A549 (cell line): ENCODE measurements at places on chromosomes 2 and 18. TPM values are rescaled to one million over a fixed set of nuclear protein-coding genes. Genes with fewer than 3 reads are reported as not detected.
A peak's percentile ranks its signal among the peaks of the same experiment; 100 is the strongest.

TSPYL6 gene
- not detected in 3 replicates for polyA plus RNA-seq

C2orf72 gene
- 4.1 to 5.2 TPM (median 4.9 TPM) in 3 replicates for polyA plus RNA-seq

FEV gene
- polyA plus RNA-seq: not detected in 3 replicates

ABCG8 gene
- polyA plus RNA-seq: not detected in 3 replicates

CFAP53 gene
- polyA plus RNA-seq: 0.45 to 0.55 TPM (median 0.54 TPM) in 3 replicates

TMEM198 gene
- 0.26 to 0.42 TPM (median 0.37 TPM) in 3 replicates for polyA plus RNA-seq

MC2R gene
- polyA plus RNA-seq: not detected in 3 replicates

FAM161A gene
- 11.0 to 12.3 TPM (median 11.8 TPM) in 3 replicates for polyA plus RNA-seq

ARHGAP15 gene
- polyA plus RNA-seq: not detected in 3 replicates

ASTL gene
- polyA plus RNA-seq: not detected in 3 replicates

PRSS56 gene
- polyA plus RNA-seq: 0.07 TPM in 1 of 3 replicates, not detected in the others

SLC11A1 gene
- 0.11 to 0.18 TPM (median 0.14 TPM) in 3 replicates for polyA plus RNA-seq

GRHL1 gene
- polyA plus RNA-seq: 0.59 to 0.84 TPM (median 0.68 TPM) in 3 replicates

ALKAL2 gene
- not detected in 3 replicates for polyA plus RNA-seq

DNA sequence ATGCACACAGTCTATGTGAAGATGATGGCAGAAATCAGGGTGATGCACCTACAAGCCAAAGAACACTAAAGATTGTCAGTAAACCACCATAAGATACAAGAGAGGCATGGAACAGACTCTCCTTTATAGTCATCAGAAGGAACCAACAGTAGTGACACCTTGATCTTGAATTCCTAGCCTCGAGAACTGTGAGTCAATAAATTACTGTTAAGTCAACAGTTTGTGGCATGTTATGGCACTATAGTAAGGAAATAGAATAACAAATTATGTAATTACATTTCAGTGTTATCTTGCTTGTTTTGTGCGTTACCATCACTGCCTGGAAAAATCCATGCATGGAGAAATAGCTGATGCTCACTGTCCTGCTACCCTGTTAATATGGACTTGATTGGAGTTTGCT lies 110.2 kb upstream of the LRP1B start:
- DNase-seq: no peak

- no peak for DNase-seq
Measured at GRCh38 chr2:158998551-158999248, 30.3 kb downstream of the TANC1 start.

DNA sequence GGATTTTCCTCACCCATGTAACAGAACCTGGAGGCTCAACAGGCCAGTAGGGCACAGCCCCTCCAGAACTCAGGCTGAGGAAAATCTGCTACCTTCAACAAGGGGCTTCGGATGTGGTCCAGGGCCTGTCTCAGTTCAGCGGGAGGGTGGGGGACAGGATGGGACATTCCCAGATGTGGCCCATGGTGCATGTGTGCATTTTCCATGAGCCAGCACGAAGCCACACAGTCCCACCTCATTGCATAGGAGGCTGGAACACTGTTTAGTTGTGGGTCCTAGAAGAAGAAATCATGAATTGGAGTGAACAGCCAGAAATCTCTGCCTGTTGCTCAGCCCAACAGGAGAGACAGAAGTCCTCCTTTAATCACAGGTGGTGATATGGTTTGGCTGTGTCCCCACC lies 469.6 kb upstream of the MYT1L start:
- no peak for DNase-seq

GRCh38 chr2:68829749-68830148 lies 41.4 kb downstream of the BMP10 start:
- DNase-seq: no peak

DNA sequence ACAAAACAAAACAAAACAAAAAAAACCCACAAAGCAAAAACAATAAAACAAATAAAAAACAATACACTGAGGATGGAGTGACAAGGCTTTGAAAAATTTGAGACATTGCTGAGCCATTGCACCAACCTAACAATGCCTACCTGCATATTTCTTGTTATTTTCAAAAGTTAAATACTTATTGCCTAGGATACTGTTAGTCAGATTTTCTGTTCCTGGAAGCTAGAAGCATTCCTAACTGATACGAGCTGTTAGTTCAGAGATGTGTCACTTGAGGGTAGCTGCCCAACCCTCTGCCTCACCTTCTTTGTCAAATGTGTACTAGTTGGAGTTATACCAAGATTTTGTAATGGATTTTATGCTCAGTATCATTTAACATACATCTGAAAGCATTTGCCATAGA lies 187.2 kb downstream of the TXNL1 start:
- no peak for DNase-seq

DNA sequence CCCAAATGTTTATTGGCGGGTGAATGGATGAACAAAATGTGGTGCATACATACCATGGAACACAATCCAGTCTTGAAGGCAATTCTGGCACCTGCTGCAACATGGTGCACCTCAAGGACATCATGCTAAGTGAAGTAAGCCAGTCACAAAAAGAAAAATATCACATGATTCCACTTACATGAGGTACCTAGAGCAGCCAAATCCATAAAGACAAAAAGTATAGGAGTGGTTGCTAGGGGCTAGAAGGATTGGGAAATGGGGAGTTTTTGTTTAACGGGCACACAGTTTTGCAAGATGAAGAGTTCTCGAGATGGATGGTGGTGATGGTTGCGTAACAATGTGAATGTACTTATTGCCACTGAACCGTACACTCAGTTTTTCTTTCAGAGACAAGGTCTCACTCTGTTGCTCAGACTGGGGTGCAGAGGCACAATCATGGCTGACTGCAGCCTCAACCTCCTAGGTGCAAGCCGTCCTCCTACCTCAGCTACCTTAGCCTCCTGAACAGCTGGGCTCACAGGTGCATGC lies 90.9 kb upstream of the CERS6 start:
- DNase-seq: no peak

DNA sequence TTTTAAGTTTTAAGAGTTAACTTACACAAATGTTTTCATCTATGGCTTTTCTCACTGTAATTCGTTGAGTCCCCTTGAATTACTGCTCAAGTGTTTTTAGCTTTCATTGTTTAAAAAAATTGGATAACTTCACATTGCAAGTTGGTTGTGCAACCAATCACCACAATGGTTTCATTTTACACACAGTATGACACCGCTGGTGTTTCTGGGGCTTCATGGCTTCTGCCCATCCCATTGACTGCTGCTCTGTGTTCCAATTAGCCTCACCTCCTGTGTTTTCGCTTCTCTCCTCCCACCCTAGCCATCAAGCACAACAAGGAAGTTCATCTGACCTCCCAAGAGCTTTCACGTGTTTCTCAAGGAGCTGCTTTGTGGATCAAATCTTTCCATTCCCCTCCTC lies 199.1 kb upstream of the CHAC2 start:
- DNase-seq: no peak

GRCh38 chr2:231687133-231687852 lies 21.0 kb upstream of the PTMA start:
- DNase-seq: peak; percentile 80

DNA sequence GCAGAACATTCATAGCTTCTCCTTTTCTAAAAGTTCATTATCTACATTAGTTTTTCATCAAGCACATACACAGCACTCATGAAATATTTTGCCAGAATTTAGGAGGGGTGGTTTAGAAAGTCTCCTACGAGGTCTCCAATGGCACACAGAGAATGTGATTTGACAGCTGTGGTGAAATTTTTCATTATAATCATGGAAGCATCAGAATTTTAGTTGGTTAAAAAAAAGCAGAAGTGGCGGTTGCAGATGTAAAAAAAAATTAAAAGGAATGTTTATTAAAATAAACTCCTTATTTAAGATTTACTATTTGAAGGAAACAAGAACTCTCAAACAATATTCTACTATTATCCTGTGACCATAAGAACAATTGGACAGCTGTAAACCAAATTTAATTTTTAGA lies 10.8 kb upstream of the RHBDD1 start:
- no peak for DNase-seq

- no peak for DNase-seq
Measured at GRCh38 chr18:2482706-2483475, 88.4 kb downstream of the METTL4 start.

- no peak for DNase-seq
Measured at GRCh38 chr2:43553341-43553855, 42.4 kb downstream of the THADA start.

- DNase-seq: no peak
Measured at GRCh38 chr18:23228102-23229061, 93.1 kb downstream of the CABLES1 start.

GRCh38 chr18:11106894-11107293 lies 42.5 kb downstream of the PIEZO2 start:
- DNase-seq: no peak

GRCh38 chr2:133390156-133390555 lies 178.1 kb downstream of the NCKAP5 start:
- no peak for DNase-seq

DNA sequence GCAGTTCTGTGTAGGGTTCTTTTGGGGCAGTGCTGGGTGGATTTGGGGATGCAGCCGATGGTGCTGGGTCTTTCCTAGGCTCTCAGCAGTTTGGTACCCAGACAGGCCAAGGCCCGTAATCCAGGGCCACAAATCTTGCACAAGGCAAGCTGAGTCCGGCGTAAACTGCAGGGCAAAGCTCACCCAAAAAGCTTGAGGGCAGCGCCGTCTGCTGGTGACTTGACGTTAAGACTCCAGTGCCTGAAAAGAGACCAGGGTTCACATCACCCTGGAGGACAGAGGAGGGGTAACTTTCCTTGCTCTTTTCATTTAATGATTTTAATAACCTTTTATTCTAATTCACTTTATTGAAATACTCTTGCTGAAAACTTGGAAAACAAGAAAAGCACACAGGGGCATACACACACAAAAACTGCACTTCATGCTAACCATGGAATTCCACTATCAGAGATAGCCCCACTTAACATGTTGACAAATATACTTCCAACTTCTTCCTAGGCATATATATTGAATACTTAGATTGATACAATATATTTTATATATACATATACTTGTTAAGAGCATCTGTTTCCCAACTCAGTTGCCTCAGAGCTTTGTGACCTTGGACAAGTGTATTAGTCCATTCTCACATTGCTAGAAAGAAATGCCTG lies 38.9 kb downstream of the CNGA3 start:
- peak; percentile 78 for DNase-seq

DNA sequence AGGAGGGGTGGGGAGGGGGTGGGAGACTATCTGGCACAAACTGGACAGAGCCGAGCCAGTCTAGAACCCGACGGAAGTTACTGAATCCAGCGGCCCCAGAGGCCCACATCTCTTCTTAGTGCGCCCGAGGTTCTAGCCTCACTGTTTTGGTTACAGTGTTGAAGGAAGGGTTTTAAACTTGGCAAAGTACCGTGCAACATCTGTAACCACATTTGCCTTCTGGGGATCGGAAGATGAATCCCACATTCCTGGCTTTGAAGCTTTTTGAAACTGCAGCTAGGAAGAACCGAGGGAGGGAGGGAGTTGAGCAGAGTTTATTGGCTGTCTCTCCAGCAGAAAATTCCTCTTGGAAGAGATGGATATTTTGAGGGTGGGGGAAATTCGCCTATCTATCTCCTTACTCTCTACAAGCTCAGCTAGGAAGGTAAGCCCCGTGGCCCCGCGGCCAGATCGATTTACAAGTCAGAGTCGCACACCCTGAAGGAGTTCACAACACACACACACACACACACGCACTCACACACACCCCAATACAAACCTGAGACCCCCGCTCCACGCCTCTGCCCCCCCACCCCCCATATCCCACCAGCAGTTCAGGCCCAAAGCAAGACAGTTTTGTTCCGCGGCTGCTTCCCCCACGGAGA lies 1.0 kb downstream of the ACVR1 start:
- DNase-seq: peak; percentile 14

GRCh38 chr2:147449323-147449991 lies 395.4 kb upstream of the ACVR2A start:
- no peak for DNase-seq

- peak; percentile 81 for DNase-seq
Measured at GRCh38 chr2:133265432-133265949, 302.8 kb downstream of the NCKAP5 start.

GRCh38 chr2:26298638-26299393 lies 47.1 kb upstream of the SELENOI start:
- DNase-seq: no peak

DNA sequence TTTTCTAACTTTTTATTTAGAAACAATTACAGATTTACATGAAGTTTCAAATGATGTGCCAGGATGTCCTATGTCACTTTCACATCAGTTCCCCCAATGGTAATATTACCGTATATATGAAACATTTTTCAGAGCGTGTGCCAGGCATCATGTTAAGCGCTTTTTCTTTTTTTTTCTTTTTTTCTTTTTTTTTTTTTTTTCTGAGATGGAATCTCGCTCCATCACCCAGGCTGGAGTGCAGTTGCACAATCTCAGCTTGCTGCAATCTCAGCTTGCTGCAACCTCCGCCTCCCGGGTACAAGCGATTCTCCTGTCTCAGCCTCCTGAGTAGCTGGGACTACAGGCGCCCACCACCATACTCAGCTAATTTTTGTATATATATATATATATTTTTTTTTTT lies 5.6 kb upstream of the PPP4R1 start:
- DNase-seq: no peak

DNA sequence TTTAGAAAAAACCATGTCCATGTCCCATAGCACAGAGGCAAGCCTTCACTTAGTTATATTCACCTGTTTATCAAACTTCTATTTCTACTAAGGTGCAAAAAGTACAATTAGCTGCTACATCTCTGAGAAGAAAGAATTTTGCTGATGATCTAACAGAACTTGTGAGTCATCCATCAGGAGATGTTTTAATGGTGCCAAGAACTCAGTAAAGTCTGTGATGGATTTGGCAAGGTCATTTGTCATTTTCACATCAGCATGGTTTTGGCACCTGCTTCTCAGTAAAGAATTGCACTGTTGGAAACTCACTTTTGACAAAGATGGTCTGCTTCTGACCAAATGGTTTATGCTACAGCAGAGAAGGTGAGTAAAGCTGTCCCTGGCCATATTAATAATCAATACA lies 195.7 kb upstream of the TMEFF2 start:
- DNase-seq: no peak

DNA sequence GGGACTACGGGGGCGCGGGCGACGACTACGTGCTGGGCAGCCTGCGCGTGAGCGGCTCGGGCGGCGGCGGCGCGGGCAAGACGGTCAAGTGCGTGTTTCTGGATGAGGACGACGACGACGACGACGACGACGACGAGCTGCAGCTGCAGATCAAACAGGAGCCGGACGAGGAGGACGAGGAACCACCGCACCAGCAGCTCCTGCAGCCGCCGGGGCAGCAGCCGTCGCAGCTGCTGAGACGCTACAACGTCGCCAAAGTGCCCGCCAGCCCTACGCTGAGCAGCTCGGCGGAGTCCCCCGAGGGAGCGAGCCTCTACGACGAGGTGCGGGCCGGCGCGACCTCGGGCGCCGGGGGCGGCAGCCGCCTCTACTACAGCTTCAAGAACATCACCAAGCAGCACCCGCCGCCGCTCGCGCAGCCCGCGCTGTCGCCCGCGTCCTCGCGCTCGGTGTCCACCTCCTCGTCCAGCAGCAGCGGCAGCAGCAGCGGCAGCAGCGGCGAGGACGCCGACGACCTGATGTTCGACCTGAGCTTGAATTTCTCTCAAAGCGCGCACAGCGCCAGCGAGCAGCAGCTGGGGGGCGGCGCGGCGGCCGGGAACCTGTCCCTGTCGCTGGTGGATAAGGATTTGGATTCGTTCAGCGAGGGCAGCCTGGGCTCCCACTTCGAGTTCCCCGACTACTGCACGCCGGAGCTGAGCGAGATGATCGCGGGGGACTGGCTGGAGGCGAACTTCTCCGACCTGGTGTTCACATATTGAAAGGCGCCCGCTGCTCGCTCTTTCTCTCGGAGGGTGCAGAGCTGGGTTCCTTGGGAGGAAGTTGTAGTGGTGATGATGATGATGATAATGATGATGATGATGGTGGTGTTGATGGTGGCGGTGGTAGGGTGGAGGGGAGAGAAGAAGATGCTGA lies 1.4 kb downstream of the SOX11 start:
- DNase-seq: peak; percentile 16

- no peak for DNase-seq
Measured at GRCh38 chr2:42567806-42568400, 529 bp upstream of the MTA3 start.
